ENCODE measurements at places on chromosomes 3 and 15.

GRCh38 chr3:14411166-14411526 lies 8.7 kb downstream of the SLC6A6 start:
- DNase-seq: no peak

DNA sequence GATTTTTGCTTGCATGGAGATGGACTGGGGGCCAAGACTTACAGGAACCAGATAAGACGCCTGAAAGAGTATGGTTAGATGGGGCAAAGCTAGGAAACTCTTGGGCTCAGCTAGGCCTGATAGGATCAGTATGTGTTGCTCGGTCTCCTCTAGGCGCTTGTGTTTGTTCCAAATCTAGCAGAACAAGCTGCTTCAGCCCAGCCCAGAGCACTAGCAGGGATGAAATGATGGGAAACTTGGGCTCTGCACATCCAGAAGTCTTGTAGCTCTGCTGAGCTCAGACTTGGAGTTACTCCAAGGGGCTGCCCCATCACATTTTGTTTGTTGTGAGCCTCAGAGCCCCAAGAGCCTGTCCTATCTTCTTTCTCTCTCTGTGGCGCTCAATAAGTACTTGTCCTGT lies 34.7 kb downstream of the FOXL2 start:
- DNase-seq: no peak

DNA sequence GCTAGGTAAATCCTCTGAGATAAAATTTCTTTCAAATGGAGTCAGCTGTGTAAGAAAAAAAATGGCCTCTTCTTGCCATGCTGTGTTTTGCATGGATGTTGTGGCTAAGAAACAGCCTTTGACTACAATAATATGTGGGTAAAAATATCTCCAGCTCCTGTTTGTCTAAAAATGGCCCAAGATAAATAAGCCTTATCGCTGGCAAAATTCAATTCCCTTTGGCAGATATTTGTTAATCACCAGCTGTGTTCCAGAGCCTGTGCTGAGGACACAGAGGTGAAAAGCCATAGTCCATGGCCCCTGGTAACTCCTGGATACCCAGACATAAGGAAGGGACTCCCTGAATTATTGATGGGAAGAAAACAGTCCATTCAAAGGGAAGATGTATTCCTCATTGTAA lies 15.3 kb upstream of the RAMAC start:
- DNase-seq: no peak

- DNase-seq: no peak
Observed at GRCh38 chr3:98930413-98930812, 28.9 kb upstream of the DCBLD2 start.

GRCh38 chr3:50573566-50574443 lies 4.5 kb downstream of the HEMK1 start:
- DNase-seq: peak; percentile 87

GRCh38 chr3:188389711-188390342 lies 235.9 kb downstream of the LPP start:
- DNase-seq: peak; percentile 65

- no peak for DNase-seq
Observed at GRCh38 chr15:57921371-57921770, 144.1 kb downstream of the ALDH1A2 start.

DNA sequence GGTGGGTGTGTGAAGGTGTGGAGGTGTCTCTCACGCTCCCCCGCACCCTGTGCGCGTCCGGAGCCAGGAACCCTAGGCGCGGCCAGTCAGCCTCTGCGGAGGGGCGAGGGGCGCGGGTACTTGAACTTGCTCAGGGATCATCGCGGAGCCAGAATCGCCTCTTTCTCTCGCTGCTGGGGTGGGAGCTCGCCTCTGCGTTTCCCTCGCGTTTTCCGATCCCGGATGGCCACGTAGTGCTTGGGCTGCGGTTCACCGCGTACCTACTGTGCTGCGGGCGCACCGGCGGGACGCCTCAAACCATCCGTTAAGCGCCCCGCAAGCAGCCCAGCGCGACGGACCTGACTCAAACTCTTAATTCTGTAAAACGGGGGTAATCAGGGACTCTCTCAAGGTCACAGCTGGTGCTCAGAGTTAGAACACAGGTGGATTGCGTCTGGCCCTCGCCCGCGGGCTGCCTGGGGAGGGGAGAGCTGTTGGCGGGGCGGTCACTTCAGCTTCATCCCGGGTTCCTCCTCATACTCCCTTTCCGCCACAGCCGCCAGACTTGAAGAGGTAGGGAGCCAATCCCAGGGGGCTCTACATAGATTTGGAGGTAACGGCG lies 686 bp downstream of the MYRIP start:
- DNase-seq: no peak
